Stimulated activated CD8-positive, alpha-beta memory T cell treated with anti-CD3 and anti-CD28 coated beads, Interleukin-4, amount 100 ng/mL, for 4 hours (primary cell): ENCODE measurements at places on chromosomes 6 and 20.
A peak's percentile ranks its signal among the peaks of the same experiment; 100 is the strongest.

GRCh38 chr6:126723541-126724170 is 383.7 kb downstream of the CENPW start:
- no peak for DNase-seq

- no peak for DNase-seq
These were observed 41.0 kb upstream of the TMEM217 start for GRCh38 chr6:37298958-37299357.

DNA sequence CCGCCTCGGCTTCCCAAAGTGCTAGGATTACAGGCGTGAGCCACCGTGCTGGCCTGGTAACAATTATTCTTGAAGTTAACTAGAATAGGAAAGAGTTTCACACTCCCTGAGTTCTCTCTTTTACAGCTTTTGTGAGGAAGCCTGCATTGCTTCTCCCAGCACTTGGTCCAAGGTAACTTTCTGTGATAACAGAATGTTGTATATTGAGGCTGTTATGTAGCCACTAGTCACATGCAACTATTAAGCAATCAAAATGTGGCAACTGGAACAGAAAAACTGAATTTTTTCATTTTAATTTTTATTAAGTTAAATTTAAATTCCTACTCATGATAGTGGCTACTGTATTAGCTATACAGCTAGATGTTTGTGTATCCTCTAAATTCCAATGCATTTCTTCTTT is 2.5 kb downstream of the TRIM38 start:
- no peak for DNase-seq

- no peak for DNase-seq
These were observed 228.0 kb downstream of the PLCB1 start for GRCh38 chr20:8360035-8360434.

- no peak for DNase-seq
These were observed 2.2 kb upstream of the UBD start for GRCh38 chr6:29561606-29562181.

- no peak for DNase-seq
These were observed 268.2 kb upstream of the SOX4 start for GRCh38 chr6:21325201-21325856.

DNA sequence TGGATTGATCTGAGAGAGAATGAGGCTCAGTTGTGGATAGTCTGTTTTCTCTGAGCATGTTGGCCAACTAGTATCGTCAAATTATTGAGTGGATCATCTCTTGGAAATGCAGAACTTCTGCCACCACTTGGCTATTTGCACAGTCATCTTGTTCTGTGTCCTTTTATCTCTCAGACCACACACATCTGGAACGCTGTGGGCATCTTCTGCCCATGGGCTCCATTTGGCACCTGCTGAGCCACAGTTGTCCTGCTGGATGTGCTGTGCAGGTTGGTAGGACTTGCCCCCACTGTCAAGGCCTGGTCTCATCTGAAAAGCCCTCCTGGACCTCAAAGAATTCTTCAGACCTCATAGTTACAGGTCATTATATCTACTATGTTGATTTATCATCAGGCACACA is 16.7 kb upstream of the C20orf144 start:
- no peak for DNase-seq

DNA sequence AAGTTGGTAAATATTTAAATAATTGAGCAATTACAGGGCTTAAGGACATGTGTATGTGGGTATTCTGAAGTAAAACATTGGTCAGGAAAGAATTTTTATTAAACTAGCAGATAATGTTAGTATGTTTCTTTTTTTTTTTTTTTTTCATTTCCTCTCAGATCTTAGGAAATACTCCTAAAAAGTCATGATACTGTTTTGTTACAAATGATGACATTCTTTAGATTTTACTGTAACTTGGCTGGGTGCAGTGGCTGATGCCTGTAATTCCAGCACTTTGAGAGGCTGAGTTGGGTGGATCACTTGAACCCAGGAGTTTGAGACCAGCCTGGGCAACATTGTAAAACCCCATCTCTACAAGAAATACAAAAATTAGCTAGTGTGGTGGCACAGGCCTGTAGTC is 41.5 kb downstream of the CDC40 start:
- DNase-seq: no peak

GRCh38 chr6:119454714-119455113 is 105.2 kb upstream of the MAN1A1 start:
- DNase-seq: no peak

DNA sequence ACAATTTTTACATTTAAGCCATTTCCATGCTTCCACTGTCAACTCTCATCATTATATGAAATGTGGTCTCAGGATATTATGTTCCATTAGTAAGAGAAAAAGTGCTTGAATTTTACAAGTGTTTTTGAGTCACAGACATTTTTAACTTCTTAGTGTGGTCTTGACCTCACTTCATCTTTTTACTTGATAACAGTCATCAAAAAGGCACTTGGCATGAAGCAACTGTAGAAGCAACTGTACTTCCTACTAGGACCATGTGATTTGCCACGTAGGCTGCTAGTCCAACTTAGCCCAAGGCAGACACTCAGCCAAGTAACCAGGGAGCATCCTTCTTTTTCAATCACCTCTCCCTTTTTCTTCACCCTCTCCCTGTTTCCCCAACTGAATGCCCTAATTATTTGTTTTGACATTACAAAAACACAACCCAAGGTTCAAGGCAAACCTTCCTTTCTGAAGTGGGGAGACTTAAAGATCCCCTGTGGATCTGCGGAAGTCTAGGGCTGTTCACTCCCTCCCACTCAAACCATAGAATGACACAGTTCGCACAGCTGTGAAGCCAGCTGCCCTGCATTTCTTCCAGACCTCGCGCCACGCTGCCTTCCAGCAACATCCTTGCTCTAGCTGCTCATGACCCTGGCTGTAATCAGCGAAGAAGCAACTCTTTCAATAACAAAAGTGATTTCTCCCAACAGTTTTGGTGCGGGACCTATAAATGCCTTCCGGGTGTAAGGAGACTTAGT is 45.0 kb downstream of the PHACTR1 start:
- no peak for DNase-seq

DNA sequence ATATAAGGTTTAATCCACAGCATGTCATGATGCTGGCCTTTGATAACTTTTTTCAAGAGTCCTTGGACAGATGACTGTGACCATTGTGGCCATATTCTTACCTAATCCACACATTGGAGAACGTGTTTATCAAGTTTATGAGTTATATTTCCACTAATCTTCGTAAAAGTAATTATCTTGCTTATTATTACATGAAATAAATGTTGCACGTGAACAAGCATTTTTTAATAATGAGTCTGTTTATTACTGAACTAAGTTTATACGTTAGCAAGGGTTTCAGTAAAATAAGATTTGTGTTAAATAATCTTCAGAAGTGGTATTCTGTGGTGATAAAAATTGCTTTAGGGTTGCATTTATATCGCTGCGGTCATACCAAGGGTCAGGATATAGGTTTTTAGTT is 107.1 kb downstream of the SCAF8 start:
- no peak for DNase-seq

DNA sequence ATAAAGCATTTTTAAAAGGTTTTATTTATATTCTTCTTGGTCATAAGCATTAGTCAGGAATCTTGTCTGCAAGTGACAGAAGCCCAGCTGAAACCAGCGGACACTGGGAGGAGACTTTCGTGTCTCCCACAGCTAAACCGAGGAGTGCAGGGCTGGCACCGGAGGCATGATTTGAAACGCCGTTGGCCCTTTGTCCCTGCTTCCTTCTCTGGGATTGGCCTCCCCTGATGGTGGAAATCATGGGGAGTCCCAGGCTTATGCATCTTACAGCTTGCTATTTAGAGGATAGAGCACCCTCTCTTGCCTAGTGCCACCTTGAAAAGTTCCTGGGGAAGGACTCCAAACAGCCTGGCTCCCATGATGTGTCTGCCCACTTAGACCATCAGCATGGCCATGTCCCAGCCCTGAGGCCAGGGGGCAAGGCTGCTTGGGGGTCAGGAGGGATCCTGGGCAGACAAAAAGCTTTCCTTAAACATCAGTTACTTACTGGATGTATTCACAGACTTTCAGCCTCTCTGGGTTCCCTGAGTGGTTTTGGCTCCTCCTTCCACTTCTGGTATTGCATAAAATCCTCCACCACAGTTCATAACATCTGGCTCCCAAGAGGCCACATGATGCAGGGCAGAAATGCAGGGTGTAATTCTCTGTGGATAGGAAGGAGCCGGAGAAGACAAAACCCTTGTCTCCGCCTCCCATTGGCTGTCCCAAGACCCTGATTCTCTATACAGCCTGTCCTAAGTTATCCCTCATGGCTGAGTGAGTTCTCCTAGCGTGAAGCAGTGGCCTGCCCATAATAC is 49.3 kb upstream of the INSM1 start:
- DNase-seq: no peak

GRCh38 chr6:130886966-130887365 is 59.8 kb downstream of the SMLR1 start:
- DNase-seq: no peak

GRCh38 chr6:151389618-151390275 is 1.6 kb downstream of the ZBTB2 start:
- no peak for DNase-seq

- DNase-seq: no peak
These were observed 221.6 kb upstream of the HS3ST5 start for GRCh38 chr6:114564302-114564933.

DNA sequence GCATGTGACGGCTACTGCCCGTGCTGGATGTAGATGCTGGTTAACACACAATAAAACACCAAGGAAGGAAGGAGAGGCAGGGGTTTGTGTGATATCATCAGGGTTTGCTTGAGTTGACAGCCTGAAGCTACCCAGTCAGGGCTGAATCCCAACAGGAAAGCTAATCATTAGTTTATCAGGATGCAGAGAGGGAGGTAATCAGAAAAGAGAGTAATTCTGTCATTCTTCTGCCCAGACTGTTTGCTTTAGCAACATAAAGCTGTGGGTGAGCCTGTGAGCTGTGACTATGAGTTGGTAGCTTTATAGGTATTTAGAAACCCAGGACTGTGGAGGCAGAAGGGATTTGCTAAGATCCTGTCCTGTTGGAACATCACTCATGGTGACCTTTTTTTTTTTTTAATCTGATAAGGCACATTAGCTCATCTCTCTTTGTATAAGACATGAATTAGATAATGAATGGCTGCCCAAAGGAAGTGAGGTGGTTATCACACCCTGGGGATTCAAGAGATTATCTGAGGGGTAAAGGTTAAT is 79.3 kb downstream of the CAP2 start:
- DNase-seq: no peak

- no peak for DNase-seq
These were observed 1293.0 kb downstream of the GRIK2 start for GRCh38 chr6:102686461-102686860.

DNA sequence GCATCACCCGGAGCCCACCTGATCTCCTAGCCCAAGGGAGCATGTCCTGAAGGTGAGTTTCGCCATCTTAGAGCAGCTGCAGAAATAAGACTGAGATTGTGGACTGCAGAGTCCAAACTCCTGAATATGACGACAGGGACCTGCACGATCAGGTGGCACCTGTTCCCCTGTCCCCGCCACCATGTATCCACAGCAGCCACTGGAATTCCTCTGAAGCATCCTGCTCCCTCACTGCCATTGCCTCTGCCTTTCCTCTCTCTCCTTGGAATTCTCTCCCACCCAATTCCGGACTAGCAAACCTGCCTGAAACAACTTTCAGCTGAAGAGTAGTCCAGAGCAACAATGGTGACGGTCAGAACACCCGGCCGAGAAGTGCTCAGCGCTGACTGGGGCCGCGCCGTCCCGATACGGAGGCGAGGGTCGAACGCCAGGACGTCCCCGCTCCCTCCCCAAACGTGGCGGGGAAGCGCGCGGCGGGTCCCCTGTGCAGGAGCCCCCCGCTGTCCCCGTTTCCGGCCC is 694 bp upstream of the FAM120B start:
- DNase-seq: no peak

DNA sequence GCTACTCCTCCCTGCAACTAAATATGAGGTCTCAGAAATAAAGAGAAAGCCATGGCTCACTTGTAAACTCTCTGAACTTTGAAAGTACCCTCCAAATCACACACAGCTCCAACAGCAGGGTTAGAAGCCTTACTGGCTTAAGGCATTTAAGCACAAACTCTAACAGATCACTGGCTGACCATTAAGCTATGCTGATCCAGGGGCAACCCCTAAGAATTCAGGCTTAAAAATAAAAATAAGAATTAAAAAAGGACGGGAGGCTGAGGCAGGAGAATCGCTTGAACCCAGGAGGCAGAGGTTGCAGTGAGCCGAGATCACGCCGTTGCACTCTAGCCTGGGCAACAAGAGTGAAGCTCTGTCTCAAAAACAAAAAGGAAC is 21.8 kb downstream of the HLA-E start:
- no peak for DNase-seq

DNA sequence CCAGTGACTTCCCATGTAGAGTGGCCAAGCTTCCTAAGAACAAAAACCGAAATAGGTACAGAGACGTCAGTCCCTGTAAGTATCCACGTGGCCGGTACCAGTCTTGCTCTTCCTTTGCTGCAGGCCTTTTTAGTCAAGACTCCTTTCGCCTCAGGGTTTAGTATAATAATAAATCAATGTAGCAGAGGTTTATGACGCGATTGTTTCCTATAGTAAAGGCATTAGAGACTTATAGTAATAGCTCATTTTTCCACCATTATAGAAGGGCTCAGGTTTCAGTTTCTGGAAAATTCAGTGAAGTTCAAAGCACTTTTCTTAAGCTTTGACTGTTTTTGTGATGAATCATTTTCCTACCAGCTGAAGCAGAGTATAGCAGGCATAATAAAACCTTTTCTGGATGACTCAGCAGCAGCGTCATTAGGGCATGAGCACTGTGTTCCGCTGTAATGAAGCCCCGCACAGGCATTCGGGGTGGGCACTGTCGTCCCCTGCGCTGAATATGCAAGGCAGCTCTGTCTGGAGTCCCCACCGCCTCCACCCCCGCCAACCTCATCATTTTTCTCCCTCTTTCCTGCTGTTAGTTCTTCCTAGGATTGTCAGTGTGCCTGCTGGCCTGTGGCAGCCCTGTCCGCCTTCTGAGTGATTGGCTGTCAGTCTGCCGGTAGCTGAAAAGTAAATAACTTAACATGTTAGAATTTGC is 51.3 kb downstream of the PTPN1 start:
- peak; percentile 35 for DNase-seq

- DNase-seq: no peak
These were observed 29.1 kb downstream of the SLC13A3 start for GRCh38 chr20:46622165-46622564.

GRCh38 chr6:160742090-160742489 is 40.0 kb downstream of the PLG start:
- DNase-seq: no peak

GRCh38 chr6:27505209-27506027 is 32.5 kb upstream of the ZNF184 start:
- DNase-seq: no peak

- DNase-seq: no peak
These were observed 39.5 kb downstream of the PIGU start for GRCh38 chr20:34637245-34638038.

- no peak for DNase-seq
These were observed 132.5 kb downstream of the TBC1D7 start for GRCh38 chr6:13195803-13196202.

GRCh38 chr20:25036331-25036936 is 21.5 kb downstream of the ACSS1 start:
- DNase-seq: no peak

GRCh38 chr6:125963817-125964216 is 7.2 kb downstream of the HINT3 start:
- no peak for DNase-seq
